ENCODE measurements at places on chromosomes 5 and 9.

GRCh38 chr5:68057191-68057590 is 158.4 kb upstream of the PIK3R1 start:
- no peak for DNase-seq

GRCh38 chr9:89120704-89121103 is 57.9 kb downstream of the SHC3 start:
- DNase-seq = no peak

- no peak for DNase-seq
These were observed 60.0 kb downstream of the DMAC1 start for GRCh38 chr9:7739595-7739994.

DNA sequence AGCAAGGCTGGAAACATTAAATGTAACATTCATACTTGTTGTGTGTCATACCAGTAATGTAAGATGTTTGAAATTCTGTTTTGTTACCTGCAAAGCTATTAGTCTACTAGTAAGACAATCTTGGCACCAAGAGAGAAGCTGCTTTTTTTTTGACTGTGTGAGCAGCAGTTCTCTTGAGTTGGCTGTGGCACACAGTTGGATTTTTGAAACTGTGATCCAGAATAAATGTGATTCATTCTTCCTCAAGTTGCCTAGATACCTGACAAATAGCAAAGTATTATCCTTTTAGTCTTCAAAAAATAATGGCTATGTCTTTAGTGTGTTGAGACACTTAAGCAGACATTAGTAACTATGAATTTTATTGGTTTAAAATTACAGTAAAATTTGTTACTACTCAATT is 57.2 kb upstream of the HAPLN1 start:
- DNase-seq = no peak

DNA sequence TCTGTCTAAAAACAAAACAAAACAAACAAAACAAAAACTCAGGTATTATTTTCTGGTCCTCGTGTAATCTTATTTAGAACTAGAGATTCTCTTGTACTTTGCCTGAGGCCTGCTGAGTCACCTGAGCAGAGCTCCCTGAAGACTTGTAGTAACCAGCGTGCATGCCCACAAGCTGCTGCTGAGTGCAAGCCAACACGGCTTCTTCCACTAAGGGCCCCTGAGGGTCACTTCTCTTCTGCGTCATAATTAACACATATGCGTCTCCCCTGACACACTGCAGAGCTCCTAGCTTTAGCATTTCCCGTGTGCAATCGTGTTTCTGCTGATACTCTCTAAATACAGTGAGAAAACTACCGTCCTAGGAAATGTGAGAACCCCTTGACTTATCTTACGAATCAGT is 10.9 kb upstream of the NDFIP1 start:
- DNase-seq = no peak

- DNase-seq = no peak
These were observed 601 bp downstream of the ERGIC1 start for GRCh38 chr5:172834415-172835289.

DNA sequence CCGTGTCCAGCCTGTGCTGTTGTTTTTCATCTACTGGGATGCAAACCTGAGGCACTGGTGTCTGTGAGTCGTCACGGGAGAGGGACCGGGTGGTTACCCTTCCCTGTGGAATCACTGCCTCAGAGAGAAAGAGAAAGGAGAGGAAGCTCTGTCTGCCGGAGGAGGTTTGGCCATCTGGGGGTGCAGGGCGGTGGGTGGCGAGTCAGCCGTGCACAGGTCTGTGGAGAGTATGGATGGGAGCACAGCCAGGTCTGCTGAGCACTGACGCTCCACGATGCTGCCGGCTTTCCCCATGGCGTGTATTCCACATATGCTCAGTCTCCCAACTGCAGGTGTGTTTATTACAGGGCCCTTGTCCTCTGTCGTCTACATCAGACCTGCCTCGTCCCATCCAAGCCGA is 395.2 kb upstream of the IRX4 start:
- no peak for DNase-seq

DNA sequence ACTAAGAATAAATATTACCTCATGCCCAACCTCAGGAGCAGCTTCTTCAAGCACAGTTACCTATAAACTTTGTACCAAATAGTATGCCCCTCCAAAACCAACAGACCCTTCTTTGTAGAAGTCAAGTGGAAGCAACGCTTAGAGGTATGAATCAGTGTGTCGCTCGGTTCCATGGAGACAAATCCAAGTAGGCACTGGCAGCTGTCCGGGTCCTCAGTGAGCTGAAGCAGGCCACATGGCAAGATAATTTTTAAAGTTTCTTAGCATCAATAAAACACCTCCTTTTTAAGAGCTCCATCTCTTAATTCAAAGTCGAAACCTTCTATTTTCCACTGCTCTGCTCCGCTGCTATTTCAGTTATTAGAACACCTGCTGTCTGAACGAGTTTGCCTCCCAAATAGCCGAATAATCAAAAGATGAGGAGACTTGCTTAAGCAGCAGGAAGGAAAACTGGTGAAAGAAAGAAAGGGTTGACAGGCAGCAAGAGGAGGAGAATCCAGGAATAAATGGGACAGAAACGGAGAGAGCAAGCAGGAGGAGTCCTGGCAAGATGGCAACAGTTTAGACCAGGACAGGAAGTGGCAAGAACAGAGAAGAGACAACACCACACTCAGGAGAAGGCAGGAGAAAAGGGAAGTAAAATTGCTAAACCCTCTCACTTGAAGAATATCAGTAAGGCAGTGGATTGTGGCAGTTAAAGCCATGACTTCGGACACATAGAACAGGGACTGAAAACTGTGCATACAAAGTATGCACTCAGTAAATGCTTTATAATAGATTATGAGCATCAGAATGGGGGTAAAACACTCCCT is 65.0 kb downstream of the PPP2R2B start:
- no peak for DNase-seq

DNA sequence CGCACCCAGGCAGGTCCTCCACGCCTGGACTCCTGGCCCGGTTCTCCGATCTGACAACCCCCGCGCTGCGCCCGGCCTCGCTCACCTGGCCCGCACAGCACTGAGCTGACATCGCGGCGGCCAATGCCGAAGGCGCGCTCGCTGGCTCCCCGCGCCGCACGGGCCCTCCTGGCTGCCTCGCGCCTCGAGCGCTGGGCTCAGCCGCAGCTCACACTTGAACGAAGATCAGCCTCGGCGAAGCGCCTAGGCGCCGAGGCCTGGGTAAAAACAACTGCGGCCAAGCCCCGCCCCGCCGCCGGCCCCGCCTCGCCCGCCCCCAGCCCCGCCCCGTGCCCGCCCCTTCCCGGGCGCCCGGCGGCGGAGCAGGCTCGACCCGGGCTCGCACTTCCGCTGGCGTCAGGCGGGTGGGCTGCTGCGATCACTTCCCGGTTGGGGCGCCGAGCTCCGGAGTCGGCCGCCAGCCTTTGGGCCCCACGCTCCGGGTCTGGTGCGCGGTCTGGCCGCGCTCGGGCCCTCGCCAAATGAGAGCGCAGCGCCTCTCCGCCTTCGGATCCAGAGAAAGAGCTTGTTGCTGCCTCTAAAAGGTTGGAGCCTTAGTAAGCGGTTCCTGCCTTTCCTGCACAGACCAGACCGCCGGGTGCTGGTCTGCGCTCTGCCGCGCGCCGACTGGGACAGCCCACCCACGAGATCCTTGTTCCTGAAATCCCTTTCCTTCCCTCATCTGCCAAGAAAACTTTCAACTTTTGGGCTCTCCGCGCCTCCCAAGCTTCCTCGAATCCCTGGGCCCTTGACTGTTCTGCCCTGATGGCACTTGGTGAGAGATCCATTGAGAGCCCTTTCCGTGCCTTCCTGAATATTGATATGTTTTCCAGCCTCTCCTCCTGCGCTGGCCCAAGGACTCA is at the start of gene SERINC5:
SERINC5 (minus strand) TSS at position 238 of the 902 bp plus-strand sequence; CDS start at position 112, 126 bp downstream.
- peak; percentile 92 for DNase-seq

GRCh38 chr9:81771571-81771970 is 82.2 kb upstream of the TLE1 start:
- DNase-seq = no peak

DNA sequence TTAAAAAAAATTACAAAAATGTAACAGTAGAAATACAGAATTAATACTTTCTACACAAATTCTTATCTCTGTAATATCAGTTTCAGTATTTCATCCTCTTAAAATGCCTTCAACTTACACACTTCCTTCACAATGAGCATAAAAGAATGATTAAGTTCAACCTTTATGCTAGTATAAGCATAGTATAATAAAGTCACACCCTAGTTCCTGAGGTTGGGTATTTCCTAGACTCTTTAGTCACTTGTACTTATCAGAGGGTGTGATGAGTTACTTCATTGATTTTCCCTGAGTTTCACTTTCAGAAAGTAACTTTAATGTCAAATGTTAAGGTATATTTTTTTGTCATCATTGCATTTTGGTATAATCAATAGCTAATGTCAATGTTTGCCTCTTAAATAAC is 302.4 kb downstream of the PDE4D start:
- DNase-seq = no peak

DNA sequence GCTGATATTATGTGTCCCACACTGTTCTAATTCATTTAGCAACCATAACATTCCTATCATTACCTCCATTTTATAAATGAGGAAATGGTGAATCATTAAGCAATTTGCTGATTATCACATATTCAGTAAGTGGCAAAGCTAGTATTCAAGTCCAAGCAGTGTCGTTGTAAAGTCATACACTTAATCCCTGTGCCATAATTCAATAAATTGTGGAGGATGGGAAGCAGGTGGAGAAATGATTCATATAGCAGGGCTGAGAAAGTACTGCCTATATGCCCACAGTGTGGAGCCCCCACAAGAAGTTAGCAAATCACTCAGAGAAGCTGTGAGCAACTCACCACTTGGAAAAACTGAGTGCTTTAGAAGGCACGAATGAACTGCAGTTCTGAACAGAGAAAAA is 691.0 kb downstream of the PTPRD start:
- DNase-seq = no peak

DNA sequence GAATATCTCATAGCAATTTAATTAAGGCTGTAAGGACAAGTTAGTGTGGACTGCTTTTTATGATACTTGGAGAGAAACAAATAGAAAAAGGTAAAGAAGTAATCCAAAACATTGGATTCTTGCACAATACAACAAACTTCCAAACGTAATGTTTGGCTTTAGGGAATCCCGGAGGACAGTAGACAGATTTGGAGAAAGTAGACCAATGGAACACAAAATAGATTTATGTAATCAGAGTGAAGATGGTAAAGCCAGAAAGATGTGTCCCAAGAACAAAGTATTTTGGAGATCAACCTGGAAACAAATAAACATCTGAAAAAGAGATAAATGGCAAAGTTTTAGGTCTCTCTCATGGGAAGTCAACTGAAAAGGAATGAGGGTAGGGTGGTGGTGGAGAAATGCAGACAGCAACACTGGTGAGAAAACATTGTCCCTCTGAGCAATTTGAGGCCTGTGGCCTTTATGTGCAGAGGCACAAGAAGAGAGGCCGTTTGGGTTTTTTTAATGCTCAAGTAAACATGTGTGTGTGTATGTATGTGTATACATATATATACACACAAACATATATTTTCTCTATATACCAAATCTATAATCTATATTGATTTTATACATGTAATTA is 620.6 kb downstream of the PDE4D start:
- no peak for DNase-seq

- DNase-seq = no peak
These were observed 291.1 kb downstream of the CCDC171 start for GRCh38 chr9:15843931-15844330.

- no peak for DNase-seq
These were observed 78.3 kb upstream of the HSPA9 start for GRCh38 chr5:138653502-138653901.

GRCh38 chr5:176739461-176740051 is 70.8 kb upstream of the UNC5A start:
- no peak for DNase-seq

- no peak for DNase-seq
These were observed 168.6 kb downstream of the NNT start for GRCh38 chr5:43771611-43772031.

DNA sequence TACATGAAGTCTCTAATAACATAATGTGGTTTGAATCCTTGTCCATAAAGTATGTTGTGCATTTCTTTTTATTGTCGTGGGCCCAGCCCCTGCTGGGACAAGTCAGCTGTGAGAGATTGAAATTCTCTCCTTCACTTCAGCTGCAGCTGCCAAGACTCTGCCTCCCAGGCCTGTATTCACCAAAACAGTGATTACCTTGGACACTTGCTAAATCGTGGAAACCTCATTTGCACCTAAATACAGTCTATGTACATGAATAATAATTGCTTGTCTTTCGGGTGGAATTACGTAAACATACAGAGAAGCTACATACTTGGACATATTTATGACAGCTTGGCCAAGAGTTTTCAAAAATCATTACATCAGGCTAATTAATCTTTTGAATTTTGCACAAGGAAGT is 898.5 kb upstream of the SEMA6A start:
- no peak for DNase-seq

- no peak for DNase-seq
These were observed 22.1 kb upstream of the FAM13B start for GRCh38 chr5:138054847-138055558.

DNA sequence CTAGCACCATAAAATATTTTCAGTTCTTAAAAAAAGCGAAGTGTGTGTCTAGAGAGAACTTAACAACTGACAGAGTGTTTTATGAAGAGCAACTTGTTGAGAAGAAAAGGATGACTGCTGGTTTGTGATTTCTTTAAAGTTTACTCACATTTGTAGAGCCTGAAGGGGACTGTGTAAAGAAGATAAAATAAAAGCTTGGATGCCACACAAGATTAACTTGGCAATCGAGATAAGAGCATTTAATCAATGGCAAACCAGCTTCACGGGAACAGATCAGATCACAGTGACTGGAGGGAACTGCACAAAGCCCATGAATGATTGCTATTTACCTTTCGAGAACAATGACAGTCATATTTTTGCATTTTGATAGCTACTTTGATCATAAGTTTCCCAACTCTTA is 2013.1 kb upstream of the CDH9 start:
- DNase-seq = no peak

DNA sequence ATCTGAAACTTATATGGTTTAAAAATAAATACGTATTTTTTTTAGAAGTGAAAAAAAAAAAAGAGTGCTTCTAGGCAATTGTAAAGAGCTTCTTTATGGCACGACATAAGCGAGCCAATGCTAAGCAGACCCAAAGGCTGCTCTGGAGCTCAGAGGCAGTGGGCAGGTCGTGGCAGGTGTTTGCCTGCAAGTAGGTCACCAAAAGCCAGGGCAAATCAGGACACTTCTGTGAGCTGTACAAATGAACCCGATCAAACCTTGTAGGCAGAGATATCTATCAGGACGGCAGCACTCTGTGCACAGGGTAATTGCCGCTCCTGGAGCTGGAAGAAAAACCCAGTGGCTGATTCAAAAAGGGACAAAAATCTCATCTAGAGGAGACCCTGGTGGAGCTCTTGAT is 75.9 kb downstream of the IRX2 start:
- DNase-seq = no peak

- no peak for DNase-seq
These were observed 56.7 kb upstream of the RPS23 start for GRCh38 chr5:82334856-82335255.

GRCh38 chr9:133199648-133200321 is 9.3 kb downstream of the OBP2B start:
- no peak for DNase-seq

DNA sequence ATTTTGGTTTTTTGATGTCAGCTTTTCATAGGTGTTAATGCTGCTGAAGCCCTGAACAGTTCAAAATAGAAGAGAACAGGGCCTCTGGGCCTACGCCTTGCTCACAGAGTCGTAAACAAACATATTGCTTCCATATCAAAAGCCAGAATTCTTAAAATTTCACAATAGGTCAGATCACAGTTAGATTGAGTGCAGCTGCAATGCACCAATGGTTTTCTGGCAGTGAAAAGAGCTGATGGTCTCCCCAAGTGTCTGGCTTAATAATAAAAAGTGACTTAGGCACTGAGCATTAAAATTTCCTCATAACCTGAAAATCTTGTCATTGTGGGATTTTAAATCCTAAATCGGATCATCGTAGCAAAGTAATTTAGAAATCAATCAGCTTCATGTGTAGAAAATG is 493.0 kb downstream of the CAAP1 start:
- no peak for DNase-seq

- DNase-seq = no peak
These were observed 571.3 kb upstream of the TLE4 start for GRCh38 chr9:79000230-79001002.
